ENCODE measurements at places on chromosomes 16 and 17.

GRCh38 chr17:6035801-6036394 is 34.3 kb upstream of the WSCD1 start:
- no peak for DNase-seq

- no peak for DNase-seq
Observed at GRCh38 chr16:31270795-31271194, 11.0 kb downstream of the ITGAM start.

DNA sequence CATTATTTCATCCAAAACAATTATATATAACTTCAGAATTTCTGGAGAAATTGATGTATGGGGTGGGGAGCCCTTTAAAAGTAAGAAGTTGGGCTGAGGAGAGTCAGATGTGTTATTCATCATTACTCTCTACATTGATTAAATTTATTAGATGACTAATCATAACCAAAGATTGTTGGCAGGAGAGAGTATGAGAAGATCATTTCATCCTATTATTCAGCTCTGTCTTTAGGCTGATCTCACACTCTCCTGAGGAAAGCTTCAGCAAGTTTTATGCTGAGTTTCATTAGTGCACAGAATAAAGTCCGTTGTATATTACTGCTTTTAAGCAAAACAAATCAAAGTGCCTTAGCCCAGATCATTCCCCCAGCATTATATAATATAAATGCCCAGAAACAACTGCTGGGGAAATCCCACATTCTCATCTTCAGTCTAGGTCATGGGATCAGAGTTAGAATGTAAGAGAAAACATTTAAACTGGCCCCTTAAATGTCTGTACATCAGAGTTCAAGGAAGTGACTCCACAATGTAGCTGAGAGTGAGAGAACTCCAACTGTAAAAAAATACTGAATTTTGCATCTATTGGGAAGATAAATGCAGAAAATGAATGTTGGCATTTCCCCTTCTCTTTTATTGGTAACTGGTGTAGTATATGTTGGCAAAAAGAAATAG is 130.1 kb upstream of the HLF start:
- no peak for DNase-seq

GRCh38 chr17:71201639-71202038 is 919.2 kb upstream of the SOX9 start:
- DNase-seq = no peak

DNA sequence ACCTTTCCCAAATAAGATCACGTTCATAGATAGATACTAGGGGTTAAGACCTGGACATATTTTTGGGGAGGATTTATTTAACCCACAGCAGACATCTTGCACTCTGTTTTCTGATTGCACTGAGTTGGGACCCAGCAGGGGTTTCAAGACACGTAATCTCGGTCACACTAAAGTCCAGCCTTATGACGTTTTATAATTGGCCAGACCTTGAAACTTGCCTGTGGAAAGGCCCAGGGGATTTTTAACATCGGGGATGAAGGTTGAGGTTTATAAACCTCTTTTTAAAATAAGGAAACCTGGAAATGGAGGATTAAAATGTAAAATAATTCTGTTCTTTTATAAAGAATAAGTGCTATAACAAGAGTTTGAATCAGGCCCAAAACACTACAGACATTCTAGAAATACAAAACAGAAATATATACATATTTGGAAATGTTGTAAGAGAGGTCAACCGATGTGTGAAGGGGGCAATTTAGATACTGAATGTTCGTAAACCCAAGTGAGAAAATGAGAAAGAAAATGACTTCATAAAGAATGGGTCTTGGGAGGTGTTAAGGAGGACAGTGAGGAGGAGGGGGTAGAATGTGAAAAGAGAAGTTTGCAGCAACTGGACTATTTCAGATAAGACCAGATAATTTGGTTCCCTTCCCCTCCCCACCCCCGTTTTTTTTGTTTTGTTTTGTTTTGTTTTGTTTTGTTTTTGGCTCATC is 61.1 kb upstream of the NOL11 start:
- no peak for DNase-seq

GRCh38 chr16:28192806-28193529 is 18.8 kb downstream of the XPO6 start:
- DNase-seq = peak; percentile 81

GRCh38 chr16:4328046-4328781 is 12.3 kb downstream of the GLIS2 start:
- DNase-seq = peak; percentile 66

DNA sequence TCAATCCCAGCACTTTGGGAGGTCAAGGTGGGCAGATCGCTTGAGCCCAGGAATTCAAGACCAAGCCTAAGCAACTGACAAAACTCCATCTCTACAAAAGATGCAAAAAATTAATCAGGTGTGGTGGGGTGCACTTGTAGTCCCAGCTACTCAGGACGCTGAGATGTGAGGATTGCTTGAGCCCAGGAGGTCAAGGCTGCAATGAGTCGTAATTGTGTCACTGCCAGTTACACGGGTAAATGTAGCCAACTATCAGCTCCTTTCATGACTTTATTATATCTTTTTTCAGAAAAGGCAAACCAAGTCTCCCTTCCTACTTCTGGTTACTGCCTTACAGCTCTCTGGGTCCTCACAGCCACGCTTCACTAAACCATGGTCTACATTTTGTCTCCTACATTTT is 4.0 kb downstream of the SDF2 start:
- DNase-seq = no peak

GRCh38 chr17:43905985-43906852 is 1.1 kb downstream of the MPP2 start:
- peak; percentile 54 for DNase-seq

- DNase-seq = no peak
Observed at GRCh38 chr17:63178530-63178929, 212.5 kb downstream of the TANC2 start.

GRCh38 chr16:69940676-69941075 is 10.5 kb upstream of the CLEC18A start:
- DNase-seq = no peak

- peak; percentile 71 for DNase-seq
Observed at GRCh38 chr17:43878260-43879175, 28.8 kb downstream of the MPP2 start.

GRCh38 chr16:13529193-13529982 is 390.6 kb upstream of the ERCC4 start:
- no peak for DNase-seq

- no peak for DNase-seq
Observed at GRCh38 chr17:10549096-10549842, at the start of gene MYH2. Gene MYH2 (minus strand): TSS chr17:10549658. CDS start chr17:10547920, 1,738 bp downstream.

DNA sequence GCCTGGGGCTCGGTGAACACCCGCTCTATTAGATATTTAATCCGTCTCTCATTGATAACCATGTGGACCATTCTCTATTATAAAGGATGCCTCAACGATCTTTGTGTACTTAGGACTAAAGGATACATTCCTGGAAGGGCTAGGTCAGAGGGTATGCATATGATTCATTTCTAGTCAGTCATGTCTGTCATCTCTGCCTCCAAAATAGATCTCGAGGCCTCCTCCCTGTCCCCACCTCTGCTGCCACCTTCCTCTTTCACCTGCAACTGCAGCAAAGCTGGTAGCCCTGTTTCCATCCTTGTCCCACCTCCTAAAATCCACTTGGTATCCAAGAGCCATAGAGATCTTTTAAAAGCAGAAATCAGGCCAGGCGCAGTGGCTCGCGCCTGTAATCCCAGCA is 121.5 kb downstream of the KATNIP start:
- no peak for DNase-seq

- no peak for DNase-seq
Observed at GRCh38 chr17:44109312-44109630, 14.2 kb downstream of the HDAC5 start.

Data from CD4-positive, alpha-beta T cell treated with Interleukin-6 for 4 hours (primary cell).